ENCODE measurements at places on chromosomes 4 and X.

- DNase-seq = no peak
Observed at GRCh38 chrX:107936434-107936730, 45.8 kb downstream of the TEX13B start.

- DNase-seq = no peak
Observed at GRCh38 chrX:34849371-34849770, 93.2 kb upstream of the FAM47B start.

- no peak for DNase-seq
Observed at GRCh38 chr4:185956544-185956940, 112.4 kb upstream of the TLR3 start.

DNA sequence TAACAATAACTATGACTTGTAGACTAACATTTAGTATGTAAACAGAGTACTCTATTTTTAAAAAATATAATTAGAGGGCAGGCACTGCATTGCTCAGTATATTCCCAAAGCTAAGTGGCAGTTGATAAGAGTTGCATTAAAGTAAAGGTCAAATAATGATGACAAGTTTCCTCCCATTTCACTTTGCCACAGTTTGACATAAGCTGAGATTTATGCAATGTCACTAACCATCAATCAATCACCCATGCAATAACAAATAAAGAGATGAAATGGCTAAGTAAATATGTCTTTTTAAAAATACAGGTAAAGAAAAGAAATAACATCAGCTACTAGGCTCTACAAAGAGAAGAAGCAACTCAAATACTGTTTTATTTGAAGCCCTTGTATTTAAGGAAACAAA, 673.4 kb downstream of the PCDH18 start:
- no peak for DNase-seq

GRCh38 chr4:104099141-104099540, 379.4 kb upstream of the TACR3 start:
- DNase-seq = no peak

- DNase-seq = no peak
Observed at GRCh38 chr4:2925931-2926860, 37.0 kb downstream of the NOP14 start.

Measured in CD4-positive, alpha-beta T cell treated with Interleukin-10 for 1 hour (primary cell).